Placental epithelial cell (primary cell): ENCODE measurements at places on chromosomes 6 and 20. TPM values are rescaled to one million over a fixed set of nuclear protein-coding genes. Genes with fewer than 3 reads are reported as not detected.

AVP gene
- not detected in 2 replicates for total RNA-seq

SPO11 gene
- total RNA-seq: not detected in 2 replicates

VNN1 gene
- total RNA-seq: not detected in 2 replicates

WDR27 gene
- 20.4 and 22.4 TPM in 2 replicates for total RNA-seq

SLC35F1 gene
- under 0.01 TPM in 1 of 2 replicates, not detected in the other for total RNA-seq

ZGPAT gene
- 20.1 and 22.8 TPM in 2 replicates for total RNA-seq

TTBK1 gene
- under 0.01 TPM in 1 of 2 replicates, not detected in the other for total RNA-seq

POU3F2 gene
- total RNA-seq: under 0.01 TPM in 1 of 2 replicates, not detected in the other

PCED1A gene
- total RNA-seq: 39.0 and 54.6 TPM in 2 replicates
